ENCODE measurements at places on chromosomes 4 and X.

DNA sequence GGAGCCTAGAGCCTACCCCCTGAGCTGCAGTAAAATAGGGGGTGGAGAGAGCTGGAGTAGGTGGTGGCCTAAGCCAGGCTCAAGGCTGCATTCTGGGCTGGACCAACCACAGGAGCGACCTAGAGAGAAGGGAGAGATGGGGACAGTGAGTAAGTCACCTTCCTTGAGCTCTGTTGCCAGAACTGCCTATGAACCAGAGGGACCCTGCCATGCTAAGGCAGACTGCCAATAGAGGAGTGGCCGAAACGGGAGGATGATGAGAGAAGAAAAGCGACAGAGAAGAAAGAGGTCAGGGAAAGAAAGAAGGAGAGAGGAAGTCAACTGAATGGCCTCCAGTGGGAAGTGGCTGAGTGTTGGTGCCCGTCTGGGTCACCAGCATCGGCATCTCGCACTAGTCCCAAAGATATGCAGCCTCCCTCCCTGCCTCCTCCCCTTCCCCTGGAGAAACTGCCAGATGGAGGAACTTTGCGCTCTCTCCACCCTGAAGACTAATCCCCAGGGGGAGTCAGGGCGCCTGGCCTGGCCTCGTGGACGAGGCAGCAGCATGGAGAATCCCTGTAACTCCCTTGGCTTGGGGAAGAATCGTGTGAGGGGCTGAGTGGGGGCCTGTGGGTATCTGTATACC lies 28.8 kb downstream of the ELF4 start:
- DNase-seq, result no peak

- DNase-seq, result no peak
Measured at GRCh38 chr4:15964159-15964558, 1.2 kb upstream of the FGFBP2 start.

DNA sequence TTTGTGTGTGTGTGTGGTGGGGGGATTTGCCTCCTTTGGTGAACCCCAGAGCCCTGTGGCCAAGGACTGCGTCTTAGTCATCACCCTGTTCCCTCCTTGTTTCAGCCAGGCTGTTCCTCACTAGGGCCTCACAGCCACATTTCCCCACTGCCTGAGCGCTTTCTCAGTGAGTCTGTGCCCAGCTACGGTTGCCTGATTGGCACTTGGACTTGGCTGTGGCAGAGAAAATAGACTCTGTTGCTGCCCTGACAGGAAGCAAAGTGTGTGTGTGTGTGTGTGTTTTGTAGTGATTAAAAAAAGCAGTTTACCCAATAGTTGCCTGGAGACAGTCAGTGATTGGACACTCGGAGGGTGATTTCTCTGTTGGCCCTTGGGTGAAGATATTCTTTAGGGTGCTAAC lies 113.0 kb downstream of the UCHL1 start:
- no peak for DNase-seq

DNA sequence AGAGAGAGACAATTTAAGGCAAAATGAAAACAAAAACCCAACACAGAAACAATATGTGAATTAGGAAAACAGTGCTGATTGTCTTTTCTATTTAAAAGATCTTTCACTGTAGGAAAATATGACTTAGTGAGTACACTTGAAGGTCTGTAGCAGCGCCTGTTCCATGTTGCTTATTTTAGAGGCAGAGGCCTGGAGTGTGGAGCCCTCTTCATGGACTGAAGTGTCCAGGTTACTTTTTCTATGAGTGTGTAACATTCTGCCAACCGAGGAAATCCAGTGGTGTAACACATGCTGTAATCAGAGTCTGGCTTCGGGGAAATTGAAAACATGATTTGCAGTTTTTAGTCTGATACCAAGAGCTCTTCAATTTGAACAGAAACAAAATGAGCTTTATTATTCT lies 64.0 kb upstream of the GPRIN3 start:
- no peak for DNase-seq

DNA sequence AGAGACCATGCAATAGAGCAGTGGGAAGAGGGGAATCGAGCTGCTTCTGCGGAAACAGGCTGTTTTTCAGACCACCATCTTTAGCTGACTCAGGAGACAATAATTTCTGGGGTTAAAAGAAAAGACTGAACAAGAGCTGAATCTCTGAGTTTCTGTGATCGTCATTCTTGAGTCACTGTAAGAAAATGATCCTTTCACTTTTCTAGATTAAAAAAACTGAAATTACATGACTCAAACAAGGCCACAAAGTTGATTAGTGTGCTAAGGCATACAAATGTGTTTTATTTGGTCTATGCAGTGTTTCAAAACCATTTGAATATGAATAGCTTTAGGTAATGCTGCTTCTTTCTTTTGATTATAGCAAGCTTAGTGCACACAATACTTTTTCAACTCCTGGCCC lies 194.4 kb upstream of the RPL34 start:
- no peak for DNase-seq

GRCh38 chr4:125254106-125254505 lies 60.6 kb upstream of the FAT4 start:
- DNase-seq, result no peak

All from stimulated activated CD8-positive, alpha-beta memory T cell treated with anti-CD3 and anti-CD28 coated beads, Interleukin-7, amount 100 ng/mL, for 4 hours (primary cell).